CD4-positive, alpha-beta T cell treated with Interleukin-1 beta for 1 hour (primary cell): ENCODE measurements at places on chromosomes 4 and X.

DNA sequence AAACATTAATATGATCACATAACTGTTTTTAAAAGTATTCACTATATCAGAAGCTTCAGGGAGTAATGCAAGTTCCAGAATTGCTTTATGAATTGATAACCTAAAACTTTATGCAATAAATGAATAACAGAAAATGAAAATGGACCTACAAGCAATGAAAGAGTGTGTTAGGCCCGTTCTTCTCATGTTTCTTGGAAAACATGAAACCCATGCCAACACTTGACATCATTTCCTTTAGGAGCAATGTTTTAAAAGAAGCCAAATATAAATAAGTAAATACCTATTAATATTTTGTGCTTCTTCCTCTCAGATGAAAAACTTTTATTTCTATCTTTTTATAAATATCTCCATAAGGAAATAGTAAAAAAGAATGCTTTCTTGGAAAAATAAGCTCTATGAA, 123.0 kb upstream of the GALNT7 start:
- no peak for DNase-seq

- no peak for DNase-seq
Observed at GRCh38 chr4:76388160-76388908, 32.6 kb downstream of the CCDC158 start.

DNA sequence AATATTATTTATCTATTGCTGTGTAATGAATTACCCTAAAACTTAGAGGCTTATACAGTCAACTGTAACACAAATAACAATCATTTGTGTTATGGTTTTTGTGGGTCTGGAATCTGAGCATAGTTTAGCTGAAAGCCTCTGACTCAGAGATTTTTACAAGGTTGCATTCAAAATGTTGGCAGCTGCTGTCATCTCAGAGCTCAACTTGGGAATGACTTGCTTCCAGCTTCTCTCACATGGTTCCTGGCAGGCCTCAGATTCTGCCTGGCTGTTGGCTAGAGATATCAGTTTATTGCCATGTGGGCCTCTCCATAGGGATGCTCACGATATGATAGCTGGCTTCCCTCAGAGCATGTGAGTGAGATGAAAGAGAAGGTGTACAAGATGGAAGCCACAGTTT, 70.2 kb upstream of the BRWD3 start:
- DNase-seq, result no peak

DNA sequence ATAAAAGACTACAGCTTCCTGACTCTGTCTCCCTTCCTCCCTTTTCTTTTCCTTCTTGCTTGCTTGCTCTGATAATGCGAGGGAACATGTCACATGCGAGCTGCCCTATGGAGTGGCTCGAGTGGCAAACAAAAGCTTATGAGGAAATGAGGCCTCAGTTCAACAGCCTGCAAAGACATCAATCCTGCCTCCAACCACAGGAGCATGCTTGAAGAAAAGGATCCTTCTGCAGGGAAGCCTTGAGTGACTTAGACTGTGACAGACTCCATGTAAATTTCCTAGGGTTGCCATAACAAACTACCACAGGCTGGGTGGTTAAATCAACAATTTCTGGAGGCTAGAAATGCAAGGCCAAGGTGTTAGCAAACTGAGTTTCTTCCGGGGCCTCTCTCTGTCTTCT, 152.5 kb downstream of the NR3C2 start:
- no peak for DNase-seq

- no peak for DNase-seq
Observed at GRCh38 chr4:183558873-183559272, 54.0 kb downstream of the ING2 start.

DNA sequence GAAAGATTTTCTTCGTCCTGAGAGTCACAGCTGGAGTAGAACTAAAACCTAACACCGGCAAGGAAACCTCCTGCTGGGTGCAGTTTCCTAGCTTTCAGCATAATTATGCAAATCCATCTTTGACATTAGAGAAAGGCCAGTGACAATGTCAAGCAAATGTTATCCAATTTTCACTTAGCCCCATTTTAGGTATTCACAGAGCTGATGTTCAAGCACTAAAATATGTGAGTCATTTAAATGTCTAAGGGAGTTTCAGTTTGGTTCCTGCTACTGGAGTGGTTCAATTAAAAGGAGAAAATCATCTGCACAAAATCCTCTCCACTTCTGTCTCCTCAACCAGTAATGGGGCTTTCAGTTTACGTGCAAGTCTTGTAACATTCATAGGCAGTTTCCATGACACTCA, 37.1 kb upstream of the AMOT start:
- no peak for DNase-seq

- DNase-seq, result no peak
Observed at GRCh38 chr4:109290918-109291317, 11.5 kb downstream of the COL25A1 start.

DNA sequence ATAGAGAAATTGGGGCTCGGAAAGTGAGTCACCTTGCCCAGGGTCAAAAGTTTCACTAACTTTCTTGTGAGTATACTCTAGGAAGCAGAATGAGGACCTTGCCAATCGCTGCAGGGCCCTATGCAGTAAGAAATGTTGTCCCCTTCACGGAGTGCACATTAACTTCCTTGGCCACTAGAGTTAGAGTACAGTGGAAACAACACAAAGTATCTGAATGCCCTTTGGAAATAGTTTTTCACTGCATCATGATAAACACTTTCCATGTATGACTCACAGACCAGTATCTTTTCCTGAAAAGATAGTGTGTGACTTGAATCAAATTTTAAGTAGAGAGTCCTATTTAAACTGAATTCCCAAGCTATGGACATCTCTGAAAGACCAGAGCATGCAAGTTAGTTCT, 45.5 kb upstream of the STK26 start:
- DNase-seq, result no peak

GRCh38 chr4:143711543-143712154, 11.2 kb upstream of the FREM3 start:
- DNase-seq, result no peak

- DNase-seq, result no peak
Observed at GRCh38 chrX:84909151-84909550, 94.5 kb upstream of the APOOL start.

GRCh38 chrX:138011468-138011867, 445.5 kb downstream of the ZIC3 start:
- no peak for DNase-seq

GRCh38 chr4:99749445-99750391, 66.9 kb upstream of the DAPP1 start:
- no peak for DNase-seq

DNA sequence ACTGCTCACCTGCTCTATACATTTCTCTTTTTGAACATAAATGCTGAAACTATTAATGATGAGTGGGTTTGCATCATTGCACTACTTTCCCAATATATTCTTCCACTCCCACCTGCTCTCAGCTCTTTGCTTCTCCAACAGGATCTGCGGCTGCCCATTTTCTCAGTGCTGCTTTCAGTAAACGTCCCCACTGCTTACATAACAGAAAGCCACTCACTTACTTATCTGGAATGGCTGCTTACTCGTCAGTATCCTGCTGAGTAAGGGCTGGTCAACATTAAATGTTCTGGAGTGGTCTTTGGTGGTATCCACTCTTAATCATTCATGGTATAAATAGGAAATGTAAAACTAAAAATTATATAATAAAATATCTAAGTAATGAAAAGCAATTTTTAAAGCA, 112.8 kb upstream of the HPF1 start:
- DNase-seq, result no peak

GRCh38 chr4:26030780-26031179, 116.8 kb downstream of the SMIM20 start:
- no peak for DNase-seq

DNA sequence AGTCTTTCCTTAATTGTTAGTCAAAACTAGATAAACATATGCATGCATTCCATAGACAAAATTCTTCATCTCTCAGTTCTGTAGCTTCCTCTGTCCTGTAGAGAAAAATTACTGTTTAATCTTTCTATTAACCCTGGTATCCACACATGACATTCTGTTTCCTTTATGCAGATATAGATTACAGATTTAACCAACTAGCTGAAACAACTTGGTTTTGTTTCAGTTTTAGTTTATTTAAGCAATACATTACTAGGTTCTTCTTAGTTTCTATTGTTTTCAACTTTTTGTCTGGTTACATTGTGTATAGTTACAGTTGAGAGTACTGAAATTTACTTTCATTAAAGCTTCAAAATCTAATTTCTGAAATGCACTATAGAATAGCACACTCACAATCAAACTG, 933.9 kb upstream of the EPHA5 start:
- DNase-seq, result no peak

DNA sequence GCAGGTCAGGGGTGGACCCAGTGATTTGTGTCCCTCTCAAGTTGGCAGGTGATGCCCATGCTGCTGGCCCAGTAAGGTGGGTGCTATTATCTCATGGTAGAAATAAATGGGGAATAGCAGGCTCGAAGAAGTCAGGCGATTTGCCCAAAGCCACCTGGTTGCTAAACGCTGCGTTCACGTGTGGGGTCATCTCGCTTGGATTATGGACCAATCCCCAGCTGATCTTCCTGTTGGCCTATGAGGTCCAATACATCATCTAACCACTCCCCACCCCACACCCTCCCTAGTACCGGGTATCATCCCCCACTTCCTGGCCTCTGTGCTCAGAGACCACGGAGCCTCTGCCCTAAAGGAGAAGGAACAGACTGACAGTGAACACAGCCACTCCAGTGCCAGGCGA, 18.3 kb upstream of the MSX1 start:
- no peak for DNase-seq

DNA sequence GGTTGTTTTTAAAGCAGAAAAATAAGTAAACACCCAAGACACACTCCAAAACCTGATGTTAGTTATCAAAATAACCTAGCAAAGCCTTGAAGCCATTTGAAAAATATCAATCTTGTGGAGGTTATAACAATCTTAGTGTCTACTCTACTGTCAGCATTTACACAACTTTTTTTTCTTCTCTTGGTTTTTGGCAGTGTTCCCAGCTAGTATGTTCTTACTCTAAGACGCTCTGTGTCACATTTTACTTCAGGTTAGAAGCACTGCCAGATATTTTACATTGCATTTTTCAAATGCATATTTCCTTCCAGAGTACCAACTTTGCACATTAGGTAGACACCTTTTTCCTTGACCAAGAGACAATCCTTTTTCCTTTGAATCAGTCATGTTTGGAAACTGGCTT, 114.0 kb upstream of the INPP4B start:
- no peak for DNase-seq

DNA sequence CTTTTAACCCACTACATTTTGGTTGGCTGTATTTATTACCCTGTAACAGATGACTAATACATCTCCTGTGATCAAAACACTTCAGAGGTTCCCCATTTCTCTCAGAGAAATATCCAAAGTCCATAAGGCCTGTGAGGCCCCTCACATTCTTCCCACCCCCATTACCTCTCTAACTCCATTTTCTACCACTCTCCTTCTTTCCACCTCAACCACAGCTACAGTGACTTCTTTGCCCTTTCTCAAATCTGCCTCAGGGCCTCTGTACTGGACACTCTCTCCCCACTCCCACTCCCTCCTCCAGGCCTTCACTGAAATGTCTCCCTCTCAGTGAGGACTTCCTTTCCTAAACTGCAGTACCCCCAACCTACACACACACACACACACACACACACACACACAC, 8.4 kb upstream of the TMEM144 start:
- DNase-seq, result no peak

DNA sequence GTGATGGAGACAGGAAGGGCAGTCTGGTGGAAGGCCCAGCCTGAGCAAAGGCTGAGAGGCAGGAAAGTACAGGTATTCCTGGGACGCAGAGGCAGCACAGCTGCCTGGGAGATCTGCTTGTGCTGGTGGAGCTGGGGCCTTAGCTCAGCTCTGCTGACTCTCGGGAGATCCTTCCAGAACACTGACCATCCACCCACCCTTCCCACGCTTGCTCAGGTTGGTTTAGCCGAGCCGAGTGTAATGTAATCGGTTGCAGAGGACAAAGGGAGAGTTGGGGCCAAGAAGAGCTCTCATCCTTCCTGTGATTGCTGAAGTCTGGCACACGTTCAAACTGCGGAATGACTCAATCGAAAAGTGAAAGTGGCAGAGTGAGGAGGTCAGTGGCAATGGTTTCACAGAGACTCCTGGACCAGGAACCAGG, 43.1 kb upstream of the GPR78 start:
- no peak for DNase-seq

GRCh38 chr4:37687194-37687562, 1.0 kb upstream of the RELL1 start:
- DNase-seq, result no peak

GRCh38 chrX:11196476-11196875, 85.3 kb downstream of the HCCS start:
- DNase-seq, result no peak

DNA sequence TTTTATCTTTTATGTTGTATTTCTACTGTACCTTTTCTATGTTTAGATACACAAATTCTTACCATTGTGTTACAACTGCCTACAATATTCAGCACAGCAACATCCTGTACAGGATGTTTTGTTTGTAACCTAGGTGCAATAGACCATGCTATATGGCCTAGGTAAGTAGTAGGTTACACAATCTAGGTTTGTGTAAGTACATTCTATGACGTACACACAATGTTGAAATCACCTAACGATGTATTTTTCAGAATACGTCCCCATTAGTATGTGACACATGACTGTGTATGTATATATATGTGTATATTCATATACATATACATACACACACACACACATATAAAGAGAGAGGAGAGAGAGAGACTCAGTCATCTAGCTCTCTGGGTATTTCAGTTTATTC, 103.5 kb downstream of the CLNK start:
- no peak for DNase-seq

GRCh38 chr4:5409237-5409636, 299.1 kb downstream of the EVC2 start:
- DNase-seq, result no peak

- no peak for DNase-seq
Observed at GRCh38 chr4:18691431-18692200, 670.1 kb upstream of the LCORL start.

GRCh38 chr4:5788144-5788543, 77.1 kb downstream of the EVC start:
- DNase-seq, result no peak

GRCh38 chr4:4320528-4320927, 30.5 kb downstream of the ZBTB49 start:
- no peak for DNase-seq

DNA sequence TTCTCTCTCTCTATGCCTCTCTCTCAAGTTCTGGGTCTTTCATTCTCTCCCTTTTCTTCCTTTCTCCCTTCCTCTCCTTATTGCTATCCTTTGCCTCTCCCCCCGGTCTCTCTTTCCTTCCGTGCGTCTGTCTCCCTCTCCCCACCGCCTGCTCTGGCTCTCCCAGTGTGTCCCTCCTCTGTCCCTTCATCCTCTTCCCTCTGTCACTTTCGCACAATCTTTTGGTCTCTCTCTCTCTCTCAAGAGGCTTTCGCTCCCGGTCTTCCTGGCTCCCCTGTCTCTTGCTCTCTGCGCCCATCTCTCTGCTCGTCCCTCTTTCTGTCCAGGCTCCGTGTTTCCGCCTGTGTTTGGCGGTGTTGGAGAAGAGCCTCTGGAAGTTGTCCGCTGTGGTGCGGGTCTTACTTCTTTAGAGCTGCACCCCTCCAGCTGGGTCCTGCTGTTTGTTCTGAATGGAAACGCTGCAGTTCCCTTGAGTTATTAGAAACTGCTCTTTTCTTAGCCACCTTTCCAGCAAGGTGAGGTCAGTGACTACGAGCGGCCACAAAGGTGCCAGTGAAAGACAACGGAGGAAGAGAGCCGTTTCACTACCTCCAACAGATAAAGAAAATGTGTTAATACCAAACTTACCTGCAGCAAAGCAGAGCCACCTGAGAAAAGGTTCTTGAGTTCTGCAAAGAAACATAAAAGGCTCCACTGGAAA, 1.1 kb downstream of the BMPR1B start:
- no peak for DNase-seq

- DNase-seq, result no peak
Observed at GRCh38 chr4:34417160-34417559, 1827.2 kb downstream of the ARAP2 start.
